ENCODE measurements at places on chromosomes 3 and 15.

DNA sequence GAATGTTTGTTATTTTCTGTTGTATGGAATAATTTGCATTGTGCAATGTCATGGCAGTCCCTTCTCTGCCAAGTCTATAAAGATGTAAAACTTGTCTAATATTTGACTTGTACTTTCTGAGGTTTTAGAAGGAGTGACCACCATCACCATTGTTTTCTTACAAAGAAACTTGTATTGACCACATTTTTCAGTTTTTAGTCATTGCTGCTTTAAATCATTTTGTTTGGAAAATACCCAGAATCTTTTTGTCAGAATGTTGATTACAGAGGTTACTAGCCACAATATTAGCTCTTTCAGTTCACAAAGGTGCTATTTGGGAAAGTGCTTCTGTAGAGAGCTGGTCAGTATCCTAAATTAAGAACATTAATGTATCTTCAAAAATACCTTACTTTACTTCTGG, 532.4 kb upstream of the GBE1 start:
- DNase-seq: no peak

DNA sequence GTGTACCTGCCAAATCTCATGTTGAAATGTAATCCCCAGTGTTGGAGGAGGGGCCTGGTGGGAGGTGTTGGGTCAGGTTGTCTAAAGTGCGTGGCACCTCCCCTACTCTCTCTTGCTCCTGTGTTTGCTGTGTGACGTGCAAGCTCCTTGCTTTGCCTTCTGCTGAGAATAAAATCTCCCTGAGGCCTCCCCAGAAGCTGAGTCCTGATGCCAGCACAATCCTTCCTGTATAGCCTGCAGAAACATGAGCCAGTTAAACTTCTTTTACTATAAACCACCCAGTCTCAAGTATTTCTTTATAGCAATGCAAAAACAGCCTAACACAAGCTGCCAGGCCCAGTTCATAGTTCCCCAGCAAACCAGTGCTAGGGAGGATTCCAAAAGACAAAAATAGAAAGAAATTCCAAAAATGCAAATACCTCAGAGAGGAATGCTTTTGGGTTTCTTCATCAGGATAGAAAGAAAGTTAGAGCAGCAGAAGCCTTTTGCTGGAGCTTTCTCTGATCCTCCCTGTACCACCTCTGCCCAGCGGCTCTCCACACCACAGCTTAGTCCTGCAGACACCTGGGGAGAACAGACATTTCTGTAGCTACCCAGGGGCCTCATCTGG, 25.9 kb upstream of the CDV3 start:
- DNase-seq: no peak

GRCh38 chr15:73540161-73540560, 93.0 kb downstream of the NPTN start:
- no peak for DNase-seq

- DNase-seq: no peak
Observed at GRCh38 chr15:74414603-74415338, 19.0 kb downstream of the SEMA7A start.

DNA sequence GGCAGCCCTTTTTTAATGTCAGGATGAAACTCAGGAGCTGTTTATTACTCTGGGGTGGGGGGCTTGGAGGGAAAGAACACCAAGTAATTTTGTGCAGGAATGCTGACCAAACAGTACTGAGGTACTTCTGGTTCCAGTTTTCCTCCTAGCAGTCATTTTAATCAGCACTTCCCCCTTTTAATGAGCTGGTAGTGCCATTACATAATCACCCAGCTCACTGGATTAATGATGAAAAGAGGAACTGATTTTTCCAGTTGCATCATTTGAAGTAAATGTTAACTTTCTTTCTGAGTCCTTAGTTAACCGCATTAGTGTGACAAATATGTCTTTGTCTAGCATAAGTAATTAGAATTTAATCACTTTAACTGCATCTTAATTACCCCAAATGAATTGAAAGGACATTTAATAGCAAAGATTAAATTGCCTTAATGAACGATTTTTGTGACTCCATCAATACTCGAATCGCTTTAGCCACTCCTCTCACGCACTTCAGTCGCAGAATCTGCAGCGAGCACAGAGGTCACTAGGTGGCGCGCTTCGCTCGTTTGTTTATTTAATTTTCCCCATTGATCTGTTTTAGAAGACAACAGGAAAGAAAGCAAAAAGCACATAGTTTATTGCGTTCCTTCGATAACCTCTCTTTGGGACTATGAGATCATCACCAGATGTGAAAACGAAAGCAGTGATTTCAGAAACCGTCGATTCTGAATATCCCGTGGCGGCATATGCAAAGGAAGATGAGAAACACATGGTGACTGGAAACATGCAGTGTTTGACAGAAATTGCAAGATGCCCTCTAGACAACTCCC, 9.8 kb downstream of the ONECUT1 start:
- peak; percentile 57 for DNase-seq

GRCh38 chr3:121885386-121885785, 8.8 kb upstream of the SLC15A2 start:
- DNase-seq: no peak

- DNase-seq: no peak
Observed at GRCh38 chr15:38613085-38613484, 48.5 kb upstream of the RASGRP1 start.

DNA sequence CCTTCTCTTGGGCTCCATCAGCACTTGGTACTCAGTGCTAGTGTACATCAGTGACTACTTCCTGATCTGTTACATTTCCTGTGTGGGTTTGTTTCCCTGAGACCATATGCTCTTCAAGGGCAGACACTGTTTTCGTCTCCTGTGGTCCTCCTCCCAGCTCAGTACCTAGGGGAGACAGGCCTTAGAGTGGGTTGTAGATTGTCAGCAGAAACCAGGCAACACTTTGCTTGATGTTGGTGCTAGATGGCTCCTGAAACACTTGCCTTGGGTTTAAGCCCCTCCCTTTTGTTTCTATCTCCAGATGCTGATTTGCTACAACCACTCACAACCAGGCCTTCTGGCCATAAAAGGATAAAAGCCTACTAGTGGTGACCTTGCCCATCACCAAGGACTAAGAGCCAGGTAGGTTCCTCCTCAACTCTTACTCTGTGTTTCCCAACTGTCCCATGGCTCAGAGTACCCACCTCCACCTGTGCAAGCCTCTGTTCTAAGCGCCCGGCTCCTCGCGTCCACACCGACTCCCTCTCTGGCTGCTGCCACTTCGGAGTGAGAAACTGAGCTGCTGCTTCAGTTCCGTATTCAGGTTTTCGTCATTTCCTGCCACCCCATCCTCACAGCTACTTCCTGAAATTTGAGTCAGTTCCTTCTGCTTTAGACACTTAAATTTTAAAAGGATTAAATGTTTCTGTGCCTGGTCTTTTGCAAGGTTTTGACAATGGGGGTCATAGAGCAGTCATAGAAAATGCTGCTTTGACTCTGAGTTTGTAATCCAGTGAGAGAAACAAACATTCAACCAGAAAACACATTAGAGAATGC, at the start of gene HCLS1:
TSS of gene HCLS1 (minus strand) at position 548 of the 816 bp plus-strand sequence. CDS start 2,556 bp downstream, outside the sequence.
- no peak for DNase-seq

DNA sequence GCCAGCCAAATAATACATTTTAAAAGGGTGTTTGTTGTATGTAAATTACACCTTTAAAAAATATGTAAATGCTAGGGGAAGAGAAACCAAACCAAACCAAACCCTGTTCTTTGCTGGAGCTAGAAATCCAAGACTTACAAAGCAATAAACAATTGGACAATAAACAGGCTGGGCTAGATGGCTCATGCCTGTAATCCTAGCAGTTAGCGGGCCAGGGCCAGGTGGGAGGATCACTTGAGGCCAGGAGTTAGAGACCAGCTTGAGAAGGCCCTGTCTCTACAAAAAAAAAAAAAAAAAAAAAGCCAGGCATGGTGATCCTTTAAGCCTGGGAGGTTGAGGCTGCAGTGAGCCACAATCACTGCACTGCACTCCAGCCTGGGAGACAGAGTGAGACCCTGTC, 12.5 kb downstream of the STOML1 start:
- DNase-seq: no peak

DNA sequence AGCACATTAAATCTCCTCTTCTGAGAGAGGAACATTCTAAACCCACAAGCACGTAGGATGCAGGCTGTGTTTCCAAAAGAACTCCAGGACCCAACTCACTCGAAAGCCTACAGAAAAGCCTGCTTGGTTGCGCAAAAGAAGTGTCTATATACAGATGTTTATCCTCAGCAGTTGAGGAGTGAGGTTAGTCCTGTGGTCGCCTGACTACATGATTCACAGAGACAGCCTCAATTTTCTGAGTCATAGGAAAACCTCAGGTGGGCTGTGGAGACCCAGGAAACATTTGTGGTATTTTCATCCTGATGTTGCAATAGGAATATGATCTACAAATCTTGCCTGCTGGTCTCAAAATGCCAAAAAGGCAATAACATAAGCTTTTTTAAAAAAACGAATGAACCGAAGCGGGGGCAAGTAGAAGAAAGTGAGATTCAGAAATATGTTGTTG, 183.8 kb upstream of the THRB start:
- no peak for DNase-seq

DNA sequence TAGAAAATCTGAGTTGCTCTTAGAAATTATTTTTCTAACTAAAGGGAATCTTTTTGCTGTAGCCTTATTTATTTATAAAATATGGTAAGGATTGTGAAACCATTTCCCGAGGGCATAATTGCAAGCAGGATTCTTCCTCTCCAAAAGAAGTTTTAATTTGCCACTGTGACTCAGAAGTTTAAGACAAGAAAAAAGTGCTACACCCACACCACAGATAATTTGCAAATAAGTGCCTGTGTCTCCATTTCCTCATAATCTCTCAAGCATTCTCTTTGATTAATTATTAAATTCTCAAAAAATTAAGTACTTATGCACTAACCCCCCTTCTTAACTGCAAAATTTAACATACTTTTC, 43.6 kb downstream of the RASA2 start:
- DNase-seq: no peak

DNA sequence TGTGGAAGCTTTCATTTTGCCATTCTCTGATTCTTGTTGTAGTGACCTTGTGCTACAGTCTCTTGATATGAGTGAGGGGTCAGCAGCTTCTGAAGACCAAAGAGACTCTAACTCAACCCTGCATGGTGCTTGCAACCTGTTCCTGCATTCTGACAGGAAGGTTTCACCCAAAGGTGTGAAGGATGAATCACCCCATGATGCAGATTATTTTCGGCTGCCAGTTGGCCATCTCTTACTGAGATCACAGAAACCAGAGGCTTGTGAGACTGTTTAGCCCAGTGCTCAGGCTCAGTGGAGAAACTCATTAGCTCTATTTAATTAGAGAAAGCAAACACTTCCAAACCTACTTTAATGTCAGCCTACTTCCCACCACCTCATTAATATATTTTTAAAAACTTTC, 29.2 kb upstream of the TPRG1 start:
- DNase-seq: no peak

GRCh38 chr15:63331456-63331855, 50.2 kb downstream of the CA12 start:
- DNase-seq: no peak

GRCh38 chr15:63887630-63888029, 53.9 kb upstream of the HERC1 start:
- no peak for DNase-seq

DNA sequence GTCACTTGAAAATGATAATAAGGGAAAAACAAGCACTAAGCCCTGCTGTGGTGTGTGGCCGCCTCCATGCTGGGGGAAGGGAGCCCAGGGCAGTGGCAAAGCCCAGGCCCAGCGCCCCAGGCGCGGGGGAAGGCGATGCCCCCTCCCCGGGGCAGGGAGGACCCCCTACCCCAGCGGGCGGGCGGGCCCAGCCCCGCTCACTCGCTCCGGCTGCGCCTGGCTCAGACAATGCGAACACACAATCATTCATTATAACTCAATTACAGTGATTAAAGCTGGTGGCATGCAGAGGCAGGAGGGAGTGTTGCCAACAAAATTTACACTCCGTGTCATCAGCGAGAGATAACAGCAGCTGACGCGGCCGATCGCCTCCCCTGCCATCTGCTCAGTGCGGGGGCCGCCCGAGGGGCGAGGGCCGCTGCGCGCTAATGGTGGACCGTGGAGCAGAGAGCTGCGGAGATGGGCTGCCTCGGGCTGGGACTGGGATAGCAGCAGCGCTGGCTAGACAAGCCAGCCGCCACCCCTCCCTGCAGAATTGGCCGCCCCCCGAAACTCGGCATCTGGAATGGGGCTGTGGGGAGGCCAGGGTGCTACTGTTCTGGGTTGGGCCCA, 64.1 kb downstream of the TLE3 start:
- DNase-seq: peak; percentile 15

GRCh38 chr3:72791161-72791560, 57.1 kb downstream of the SHQ1 start:
- no peak for DNase-seq

- DNase-seq: no peak
Observed at GRCh38 chr3:122609798-122610559, 32.5 kb downstream of the PARP15 start.

DNA sequence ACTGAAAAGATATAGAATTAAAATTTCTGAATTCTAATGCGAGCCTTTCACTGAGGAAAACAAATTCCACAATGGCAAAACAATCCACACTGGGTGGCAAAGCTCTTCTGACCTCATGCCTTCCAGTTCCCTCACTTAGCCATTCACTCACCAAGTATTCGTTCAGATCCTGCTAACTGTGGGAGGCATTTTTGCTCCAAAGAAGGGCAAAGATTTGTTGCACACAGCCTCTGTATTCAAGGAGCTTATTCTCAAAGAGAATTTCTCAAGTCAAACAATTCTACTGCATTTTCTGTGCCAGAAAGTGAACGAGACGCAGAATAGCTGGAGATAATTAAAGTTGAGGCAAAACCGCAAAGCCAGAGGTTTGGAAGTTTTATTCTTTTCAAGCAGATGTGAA, 77.3 kb downstream of the CPNE4 start:
- DNase-seq: no peak

DNA sequence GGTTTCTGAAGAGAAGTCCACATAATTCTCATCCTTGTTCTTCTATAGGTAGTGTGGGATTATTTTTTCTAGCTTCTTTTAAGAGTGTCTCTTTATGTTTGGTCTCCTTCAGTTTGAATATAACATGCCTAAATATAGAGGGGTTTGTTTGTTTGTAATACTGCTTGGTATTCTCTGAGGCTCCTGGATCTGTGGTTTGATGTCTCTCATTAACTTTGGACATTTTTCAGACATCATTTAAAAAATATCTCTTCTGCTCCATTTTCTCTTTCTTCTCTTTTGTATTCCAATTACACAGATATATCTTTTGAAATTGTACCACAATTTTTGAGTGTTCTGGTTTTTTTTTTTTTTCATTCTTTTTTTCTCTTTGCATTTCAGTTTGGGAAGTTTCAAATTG, 113.1 kb downstream of the ARNT2 start:
- no peak for DNase-seq

DNA sequence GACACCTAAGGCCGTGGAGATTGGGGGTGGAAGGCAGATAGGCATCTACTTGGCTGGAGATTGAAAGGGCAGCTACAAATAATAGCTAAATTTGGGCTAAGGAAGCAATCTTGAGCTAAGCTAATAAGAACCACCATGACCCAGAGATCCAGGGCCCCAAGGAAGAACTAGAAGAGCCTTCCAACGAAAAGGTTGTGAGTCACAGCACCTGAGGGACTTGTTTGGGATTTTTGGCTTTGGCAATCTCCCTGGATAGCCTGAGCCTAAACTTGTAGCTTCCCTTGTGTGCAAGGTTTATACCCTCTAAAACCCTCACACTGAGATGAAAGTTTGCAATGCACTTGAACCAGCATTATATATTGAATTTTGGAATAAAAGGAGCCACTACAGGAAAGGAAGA, 364.0 kb upstream of the IL12A start:
- DNase-seq: no peak

All from NCI-H774 (cell line).